Activated naive CD4-positive, alpha-beta T cell treated with anti-CD3 and anti-CD28 coated beads for 36 hours (primary cell): ENCODE measurements at places on chromosomes 6 and 20.

- no peak for DNase-seq
Observed at GRCh38 chr6:105645958-105646357, 243.1 kb upstream of the PREP start.

- DNase-seq = no peak
Observed at GRCh38 chr6:158476389-158476788, 83.5 kb upstream of the TMEM181 start.

- no peak for DNase-seq
Observed at GRCh38 chr6:97885828-97886227, 602.8 kb upstream of the MMS22L start.

DNA sequence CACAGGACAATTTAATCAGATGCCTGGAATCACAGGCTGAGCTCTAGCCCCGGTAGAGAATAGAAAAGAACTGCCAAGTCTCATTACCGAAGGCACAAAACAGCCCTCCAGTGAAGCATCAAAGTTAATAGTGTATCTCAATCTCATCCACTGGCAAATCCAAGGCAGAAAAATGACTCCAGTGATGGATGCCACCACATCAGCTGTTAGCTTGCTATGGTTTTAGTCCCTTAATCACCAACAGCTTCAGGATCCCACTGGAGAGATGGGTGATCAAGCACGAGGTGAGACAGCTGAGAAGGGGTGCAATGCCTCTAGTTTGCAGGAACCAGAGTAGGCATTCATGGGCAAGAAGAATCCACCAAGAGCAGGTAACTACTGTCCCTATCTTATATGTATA, 81.8 kb downstream of the STK35 start:
- no peak for DNase-seq

DNA sequence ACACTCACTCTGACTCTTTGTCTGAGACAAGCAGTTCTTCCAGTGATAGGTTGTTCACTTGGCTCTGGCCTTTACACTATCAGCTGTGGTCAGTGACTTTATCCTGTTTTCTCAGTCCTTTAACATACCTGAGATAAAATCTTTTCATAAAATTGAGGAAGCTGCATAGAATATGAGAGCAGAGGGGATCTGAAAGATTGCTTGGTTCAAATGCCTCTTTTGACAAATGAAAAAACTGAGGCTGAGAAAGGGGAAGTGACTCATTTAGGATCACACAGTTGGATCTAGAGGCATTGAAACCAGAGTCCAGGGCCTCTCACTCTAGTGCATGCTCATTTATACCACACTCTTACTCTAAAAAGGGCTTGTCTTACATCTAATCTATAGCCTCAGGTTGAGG, 277.0 kb upstream of the TBX18 start:
- DNase-seq = no peak

GRCh38 chr6:142162780-142163179, 15.7 kb downstream of the VTA1 start:
- DNase-seq = no peak

- DNase-seq = no peak
Observed at GRCh38 chr6:150412221-150412620, 43.4 kb downstream of the IYD start.

- DNase-seq = no peak
Observed at GRCh38 chr6:29989211-29989610, 46.9 kb downstream of the HLA-A start.
